Chondrocyte (in vitro differentiated cells): ENCODE measurements at places on chromosomes 4 and X. TPM values are rescaled to one million over a fixed set of nuclear protein-coding genes. Genes with fewer than 3 reads are reported as not detected.

DNA sequence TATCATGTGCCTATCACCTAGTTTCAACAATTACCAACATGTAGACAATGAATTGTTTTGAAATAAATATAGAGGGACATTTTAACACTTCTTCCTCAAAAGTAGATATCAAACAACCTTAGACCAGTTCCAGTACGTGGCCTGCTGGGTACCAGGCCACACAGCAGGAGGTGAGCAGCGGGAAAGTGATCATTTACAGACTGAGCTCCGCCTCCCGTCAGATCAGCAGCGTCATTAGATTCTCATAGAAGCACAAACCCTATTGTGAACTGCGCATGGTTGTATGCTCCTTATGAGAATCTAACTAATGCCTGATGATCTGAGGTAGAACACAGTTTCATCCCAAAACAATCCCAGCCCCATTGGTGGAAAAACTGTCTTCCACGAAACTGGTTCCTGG, 6.5 kb downstream of the BBS7 start:
- DNase-seq = no peak

- no peak for DNase-seq
Measured at GRCh38 chr4:156303708-156304107, 350.0 kb upstream of the CTSO start.

- DNase-seq = no peak
Measured at GRCh38 chr4:77072195-77072753, 3.5 kb downstream of the CCNI start.

- no peak for DNase-seq
Measured at GRCh38 chr4:102787096-102787881, 26.5 kb upstream of the MANBA start.

GRCh38 chr4:5812506-5813229, 80.2 kb downstream of the CRMP1 start:
- no peak for DNase-seq

DNA sequence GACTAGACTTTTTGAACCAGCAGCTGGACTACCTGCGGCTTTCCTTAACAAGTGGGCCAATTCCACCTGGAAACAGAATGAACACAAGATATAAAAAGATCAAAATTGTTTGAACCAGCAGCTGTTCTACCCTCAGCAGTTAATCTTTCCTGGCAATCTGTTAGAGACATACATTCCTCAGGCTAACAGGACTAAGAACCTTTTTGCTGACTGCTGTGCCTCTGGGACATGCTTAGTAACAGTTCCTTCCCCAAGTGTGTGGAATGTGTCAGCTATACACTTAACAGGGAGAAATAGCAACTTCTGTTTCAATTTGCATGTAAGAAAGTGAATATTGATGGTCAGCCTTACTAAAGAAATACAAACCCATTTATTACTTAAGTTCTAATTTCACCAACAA, 554.4 kb downstream of the ARAP2 start:
- no peak for DNase-seq

DNA sequence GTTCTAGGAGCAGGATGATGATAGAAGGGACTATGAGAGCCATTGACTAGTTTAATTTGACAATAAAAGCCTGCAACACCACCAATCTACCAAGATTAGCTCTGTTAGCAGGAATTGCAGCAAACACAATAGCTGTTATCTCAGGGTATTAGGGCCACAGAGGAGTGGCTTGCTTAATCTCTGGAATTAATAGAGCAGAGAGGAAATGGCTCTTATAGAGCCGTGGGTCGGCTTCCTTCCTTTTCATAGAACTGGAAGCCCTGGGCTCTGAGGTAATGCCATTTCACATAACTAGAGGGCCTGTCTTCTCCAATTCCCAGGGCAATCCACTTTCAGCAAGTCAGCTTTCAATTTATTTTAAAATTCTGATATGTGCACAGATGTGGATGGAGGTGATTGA, 83.0 kb downstream of the MAMLD1 start:
- no peak for DNase-seq

- no peak for DNase-seq
Measured at GRCh38 chr4:62344915-62345314, 1144.8 kb downstream of the ADGRL3 start.

GRCh38 chrX:46072791-46073190, 472.4 kb downstream of the ZNF674 start:
- no peak for DNase-seq

- no peak for DNase-seq
Measured at GRCh38 chr4:95556207-95556859, 7.6 kb upstream of the UNC5C start.

The FGFBP1 gene
- total RNA-seq = not detected in 3 replicates

The PAGE5 gene
- not detected in 3 replicates for total RNA-seq

The PDZD4 gene
- 24.8 to 27.2 TPM (median 25.4 TPM) in 3 replicates for total RNA-seq

The ATP10D gene
- total RNA-seq = 48.1 to 89.6 TPM (median 49.0 TPM) in 3 replicates

The FAM236B gene
- not detected in 3 replicates for total RNA-seq

The RRAGB gene
- total RNA-seq = 18.2 to 21.8 TPM (median 19.0 TPM) in 3 replicates

The OPHN1 gene
- 6.0 to 9.2 TPM (median 6.1 TPM) in 3 replicates for total RNA-seq

The GIMD1 gene
- total RNA-seq = not detected in 3 replicates

The EFHC2 gene
- total RNA-seq = not detected in 3 replicates

The ERCC6L gene
- 0.82 to 1.9 TPM (median 0.87 TPM) in 3 replicates for total RNA-seq

The HSD17B13 gene
- total RNA-seq = not detected in 3 replicates

The NHSL2 gene
- 2.1 to 2.2 TPM (median 2.1 TPM) in 3 replicates for total RNA-seq
